ENCODE measurements at places on chromosomes 2 and 18. TPM values are rescaled to one million over a fixed set of nuclear protein-coding genes. Genes with fewer than 3 reads are reported as not detected.

- no peak for DNase-seq
These were observed 34.5 kb downstream of the BCL2 start for GRCh38 chr18:63284827-63285733.

DNA sequence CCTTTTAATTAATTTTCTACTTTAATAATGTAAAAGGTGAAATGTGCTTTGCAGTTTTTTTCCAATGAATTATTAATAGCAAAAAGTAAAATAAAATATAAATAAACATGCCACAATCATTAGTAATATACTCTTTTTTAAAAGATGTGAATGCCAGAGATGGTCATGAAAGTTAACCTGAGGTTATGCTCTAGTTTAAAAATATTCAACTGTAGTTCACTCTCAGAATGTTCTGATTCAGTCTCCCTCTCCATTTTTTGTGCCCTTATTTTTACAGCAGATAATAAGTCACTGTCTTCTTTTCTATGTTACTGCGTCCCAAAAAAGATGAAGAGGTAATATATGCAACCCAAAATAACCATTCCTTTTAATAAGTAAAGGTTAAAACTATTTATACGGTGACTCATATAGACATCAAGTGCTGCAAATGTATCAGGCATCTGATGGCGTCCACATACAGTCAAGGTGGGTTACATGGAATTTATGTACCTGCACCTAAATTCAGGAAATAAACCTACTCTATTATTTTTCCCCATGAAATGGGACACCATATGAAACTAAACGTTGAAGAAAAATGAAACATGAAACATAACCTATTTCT, 153.6 kb upstream of the ZNF804A start:
- no peak for DNase-seq

DNA sequence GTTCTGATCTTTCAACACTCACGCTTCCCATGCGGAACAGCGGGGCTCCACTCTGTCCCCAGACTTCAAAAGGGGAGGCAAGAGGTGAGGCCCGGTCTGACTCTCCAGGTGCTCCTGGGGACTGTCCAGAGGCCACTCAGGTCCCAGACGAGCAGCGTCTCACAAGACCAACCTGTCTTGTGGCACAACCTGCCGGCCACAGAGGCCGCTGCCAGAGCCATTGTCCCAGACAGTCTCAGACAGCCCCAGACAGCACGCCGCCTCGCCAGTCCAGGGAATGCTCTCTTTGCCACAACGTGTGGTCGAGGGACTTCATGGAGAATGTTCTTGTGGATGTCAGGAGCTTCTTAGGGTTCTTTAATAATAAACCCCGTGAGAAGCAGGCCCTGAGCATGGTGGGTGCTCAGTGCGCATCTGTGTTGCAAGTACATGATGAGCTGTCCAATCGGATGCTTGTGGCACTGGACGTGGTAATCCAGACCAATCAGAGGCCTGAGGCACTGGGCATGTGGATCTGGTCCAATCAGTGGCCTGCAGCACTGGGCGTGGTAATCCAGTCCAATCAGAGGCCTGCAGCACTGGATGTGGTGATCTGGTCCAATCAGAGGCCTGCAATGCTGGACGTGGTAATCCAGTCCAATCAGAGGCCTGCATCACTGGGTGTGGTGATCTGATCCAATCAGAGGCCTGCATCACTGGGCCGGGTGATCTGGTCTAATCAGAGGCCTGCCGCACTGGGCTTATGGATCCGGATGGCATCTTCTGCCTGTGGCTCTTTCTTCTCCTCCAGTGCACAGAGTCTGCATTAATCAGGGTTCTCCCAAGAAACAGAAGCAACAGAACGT, 76.4 kb downstream of the TMEM18 start:
- no peak for DNase-seq

- DNase-seq, result no peak
These were observed 258.1 kb downstream of the NAPG start for GRCh38 chr18:10783941-10784340.

GRCh38 chr18:52992041-52992440, 652.0 kb downstream of the DCC start:
- DNase-seq, result no peak

GRCh38 chr2:108370080-108370479, 7.7 kb upstream of the SULT1C4 start:
- DNase-seq, result no peak

DNA sequence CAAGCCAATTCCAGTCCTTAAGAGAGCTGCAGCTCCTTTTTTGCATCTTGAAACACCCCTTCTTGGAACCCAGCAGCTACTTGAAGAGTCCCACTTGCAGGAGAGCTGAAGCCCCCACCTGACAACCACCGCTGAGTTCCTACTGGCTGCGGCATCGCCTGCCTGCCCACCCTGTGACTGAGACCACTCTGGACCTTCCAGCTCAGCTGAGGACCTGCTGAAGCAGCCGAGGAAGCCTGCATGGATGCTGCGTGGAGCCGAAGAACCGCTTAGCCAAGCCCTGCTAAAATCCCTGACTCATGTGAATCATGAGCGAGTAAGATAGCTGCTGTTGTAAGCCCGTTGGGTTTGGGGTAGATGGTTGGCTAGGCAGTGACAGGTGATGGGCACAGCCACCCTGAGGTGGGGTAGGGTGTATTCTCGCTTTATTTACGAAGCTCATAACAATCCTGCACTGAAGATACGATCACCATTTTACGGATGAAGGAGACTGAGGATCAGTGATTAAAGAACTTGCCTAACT, 78.4 kb downstream of the INHBB start:
- no peak for DNase-seq

DNA sequence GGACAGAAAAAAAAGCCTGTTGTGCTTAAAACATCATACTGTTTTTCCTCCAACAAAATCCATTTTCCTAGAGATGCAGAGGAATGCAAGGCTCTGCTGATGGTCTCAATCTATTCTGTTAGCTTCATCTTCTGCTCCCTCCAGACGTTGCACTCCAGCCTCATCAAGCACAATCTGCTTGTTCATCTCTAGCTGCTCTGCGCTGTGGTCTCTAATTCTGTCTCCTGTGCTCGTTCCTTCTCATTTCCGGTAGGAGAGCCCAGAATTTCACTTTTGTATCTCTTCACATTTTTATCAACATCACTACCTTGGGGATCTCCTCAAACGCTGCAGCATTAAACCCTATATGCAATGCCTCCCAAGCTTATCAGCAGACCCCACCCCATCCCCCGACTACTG, 708.9 kb downstream of the RNF144A start:
- no peak for DNase-seq

DNA sequence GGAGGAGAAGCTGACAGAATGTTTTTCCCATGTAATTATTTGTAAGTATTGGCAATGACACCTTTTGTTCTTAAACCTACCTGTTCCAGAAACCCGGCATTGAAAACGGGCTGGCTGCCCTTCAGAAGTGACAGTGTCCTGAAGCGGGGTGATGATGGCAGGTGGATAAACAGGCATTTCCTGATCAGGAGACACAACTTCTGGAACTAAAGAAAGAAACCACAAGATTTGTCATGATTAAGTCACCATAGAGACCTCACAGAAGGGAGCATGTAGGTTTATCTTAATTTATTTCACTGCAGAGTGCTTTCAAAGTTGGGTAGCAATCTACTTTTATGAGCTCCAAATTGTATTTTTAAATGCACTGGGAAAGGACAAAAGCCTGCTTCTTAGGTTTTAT, 43.1 kb downstream of the TTN start:
- no peak for DNase-seq

DNA sequence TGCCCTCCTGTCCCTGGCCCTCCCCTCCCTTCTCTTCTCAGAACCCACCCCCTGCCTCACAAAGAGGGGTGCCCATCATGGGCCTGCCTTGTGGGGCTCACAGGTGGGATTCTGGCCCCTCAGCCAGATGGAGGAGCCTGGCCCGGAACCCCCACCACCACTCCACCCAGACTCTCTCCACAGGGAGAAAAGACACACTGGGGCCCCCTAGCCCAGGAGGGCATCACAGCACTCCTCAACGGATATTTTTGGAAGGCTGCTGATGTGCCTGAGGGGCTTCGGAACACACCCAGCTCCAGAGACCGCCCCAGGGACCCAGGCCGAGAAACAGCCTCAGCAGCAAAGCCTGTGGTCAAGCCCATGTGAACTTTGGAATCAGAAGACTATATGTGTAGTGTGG, 9.9 kb downstream of the KCNIP3 start:
- DNase-seq, result no peak

- DNase-seq, result no peak
These were observed 21.1 kb downstream of the PER2 start for GRCh38 chr2:238267341-238267710.

DNA sequence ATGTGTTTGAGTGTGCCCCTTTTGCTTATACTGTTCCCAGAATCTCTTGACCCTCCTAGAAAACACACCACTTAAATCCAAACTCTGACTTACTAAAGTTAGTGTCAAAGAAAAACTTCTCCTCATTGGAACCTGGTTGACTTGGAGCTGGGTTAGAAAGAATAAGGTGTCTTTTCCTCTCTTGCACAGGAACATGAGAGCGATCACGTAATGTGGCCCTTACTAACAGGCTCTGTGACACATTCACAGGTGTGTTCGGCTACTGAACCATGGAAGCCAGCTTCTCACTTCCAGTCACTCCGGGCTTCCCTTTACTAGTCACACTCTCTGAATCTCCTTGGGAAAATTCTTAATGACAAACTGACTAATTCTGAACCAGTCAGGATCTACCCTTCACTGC, 5.4 kb upstream of the POU3F3 start:
- DNase-seq, result no peak

DNA sequence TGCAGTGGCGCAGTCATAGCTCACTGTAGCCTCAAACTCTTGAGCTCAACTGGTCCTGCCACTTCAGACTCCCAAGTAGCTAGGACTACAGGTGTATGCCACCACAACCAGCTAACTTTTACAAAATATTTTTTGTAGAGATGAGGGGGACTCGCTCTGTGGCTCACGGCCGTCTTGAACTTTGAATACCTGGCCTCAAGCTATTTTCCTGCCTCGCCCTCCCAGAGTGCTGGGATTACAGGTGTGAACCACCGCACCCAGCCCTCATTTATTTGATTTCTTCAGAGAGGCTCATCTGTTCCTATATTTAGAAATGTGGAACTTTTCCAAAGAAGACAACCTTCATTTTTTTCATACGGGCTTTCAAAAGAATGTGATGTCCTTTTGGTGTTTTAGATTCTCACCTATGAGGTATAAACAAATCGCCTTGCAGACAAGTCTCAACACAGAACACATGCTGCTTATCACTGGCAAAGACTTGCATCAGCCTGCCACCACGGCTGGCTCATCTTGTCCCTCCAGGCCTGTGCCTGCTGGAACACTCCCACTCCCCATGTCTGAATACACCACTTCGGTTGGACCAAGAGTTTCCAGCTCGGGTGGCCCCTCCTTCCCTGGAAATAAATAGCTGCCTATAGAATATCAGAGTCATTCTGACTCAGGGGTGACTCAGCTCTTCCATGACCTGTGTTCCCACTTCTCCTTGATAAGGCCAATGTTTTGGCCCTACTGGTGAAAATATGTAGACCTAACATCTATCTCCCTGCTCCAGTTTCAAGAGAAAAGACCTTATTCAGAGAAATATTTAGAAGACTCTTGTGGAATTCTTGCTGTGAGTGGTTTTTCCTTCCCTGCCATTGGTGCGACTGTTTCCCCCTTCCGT, 202.6 kb downstream of the TGIF1 start:
- no peak for DNase-seq

- no peak for DNase-seq
These were observed 5.3 kb upstream of the ITPRID2 start for GRCh38 chr2:181886192-181886591.

GRCh38 chr2:223976635-223977226, 19.5 kb downstream of the MRPL44 start:
- DNase-seq, result no peak

GRCh38 chr2:3547915-3548314, 10.2 kb downstream of the RNASEH1 start:
- no peak for DNase-seq

GRCh38 chr2:40098786-40099470, 319.9 kb upstream of the THUMPD2 start:
- no peak for DNase-seq

GRCh38 chr2:68831686-68832232, 39.4 kb downstream of the BMP10 start:
- DNase-seq, result no peak

DNA sequence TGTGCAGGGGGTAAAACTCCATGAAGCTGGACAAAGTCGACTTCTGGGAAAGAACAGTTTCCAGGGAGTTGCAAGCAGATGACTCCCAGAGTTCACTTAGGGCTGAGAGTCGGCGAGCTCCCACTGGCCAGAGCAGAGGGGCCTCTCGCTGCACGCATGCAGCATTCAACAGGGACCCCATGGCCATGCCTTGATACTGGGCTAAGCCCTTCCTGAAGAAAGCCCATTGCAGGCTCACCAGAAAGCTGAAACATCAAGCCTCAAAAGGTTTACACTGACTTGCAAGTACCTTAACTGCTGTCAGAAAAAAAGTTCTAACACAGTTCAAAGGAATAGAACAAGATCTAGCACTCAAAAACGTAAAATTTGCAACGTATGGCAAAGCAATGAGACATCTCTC, 56.4 kb downstream of the NDUFA10 start:
- DNase-seq, result no peak

DNA sequence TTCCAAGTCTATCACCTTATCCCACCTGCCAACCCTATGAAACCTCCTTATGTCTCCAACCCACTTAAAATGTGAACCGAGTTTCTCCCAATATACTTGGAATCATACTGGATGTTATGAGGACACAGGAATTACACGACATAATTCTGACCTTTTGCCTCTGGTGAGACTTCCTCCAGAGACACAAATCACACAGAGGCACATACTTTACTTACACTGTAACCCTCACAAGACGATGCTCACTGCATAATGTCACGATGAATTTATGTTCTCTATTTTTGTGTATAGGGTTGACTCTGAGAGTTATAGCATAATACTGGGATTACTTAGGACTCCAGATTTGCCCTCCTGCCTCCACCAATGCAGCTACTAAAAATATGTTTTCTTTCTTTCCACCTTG, 28.0 kb upstream of the SETBP1 start:
- DNase-seq, result no peak

- no peak for DNase-seq
These were observed 194.0 kb downstream of the DYSF start for GRCh38 chr2:71647356-71647755.

DNA sequence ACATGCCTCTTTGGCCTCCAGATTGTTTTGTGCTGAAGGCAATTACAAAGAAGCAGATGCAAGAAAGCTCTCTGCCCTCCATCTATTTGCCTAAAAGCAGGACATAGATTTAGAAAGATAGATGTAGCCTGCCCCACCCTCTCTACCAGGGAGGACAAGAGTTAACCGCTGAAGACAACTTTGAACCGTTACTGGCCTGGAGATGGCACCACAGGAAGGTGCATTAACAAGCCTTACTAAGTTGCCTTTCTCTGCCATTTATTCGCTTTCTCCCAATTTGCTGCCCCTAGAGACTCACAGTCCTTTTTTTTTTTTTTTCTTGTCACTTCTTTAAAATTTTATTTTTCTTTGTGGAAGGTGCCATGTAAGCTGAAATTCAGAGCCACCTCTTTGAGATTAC, 28.8 kb upstream of the RMDN2 start:
- DNase-seq, result no peak

Gene PID1
- total RNA-seq, result 0.38 TPM

Gene DUSP19
- 0.14 TPM for total RNA-seq

Gene CREG2
- total RNA-seq, result not detected

Gene SERPINB13
- not detected for total RNA-seq

Gene PIEZO2
- not detected for total RNA-seq

Gene UGT1A5
- total RNA-seq, result not detected

Gene DSC1
- 1.6 TPM for total RNA-seq

Gene STPG4
- total RNA-seq, result not detected

Gene MYO7B
- 0.05 TPM for total RNA-seq

Gene MOGAT1
- not detected for total RNA-seq

Gene HOXD3
- total RNA-seq, result not detected
